PC-3 (cell line): ENCODE measurements at places on chromosomes 13 and 19. TPM values are rescaled to one million over a fixed set of nuclear protein-coding genes. Genes with fewer than 3 reads are reported as not detected.

Gene PSG6
- total RNA-seq = not detected in 2 replicates

GRCh38 chr19:1064661-1065605 is 2.0 kb upstream of the ARHGAP45 start:
- no peaks in the 10 kb centered on the region for H3K27me3 ChIP-seq
- peaks cover 18% of the 10 kb centered on the region for H3K4me1 ChIP-seq
- H3K36me3 ChIP-seq = no peaks in the 10 kb centered on the region
- DNase-seq = peak; percentile 69
- no peak overlapping the region for H3K4me3 ChIP-seq

Gene IRF3
- 223 and 236 TPM in 2 replicates for total RNA-seq

DNA sequence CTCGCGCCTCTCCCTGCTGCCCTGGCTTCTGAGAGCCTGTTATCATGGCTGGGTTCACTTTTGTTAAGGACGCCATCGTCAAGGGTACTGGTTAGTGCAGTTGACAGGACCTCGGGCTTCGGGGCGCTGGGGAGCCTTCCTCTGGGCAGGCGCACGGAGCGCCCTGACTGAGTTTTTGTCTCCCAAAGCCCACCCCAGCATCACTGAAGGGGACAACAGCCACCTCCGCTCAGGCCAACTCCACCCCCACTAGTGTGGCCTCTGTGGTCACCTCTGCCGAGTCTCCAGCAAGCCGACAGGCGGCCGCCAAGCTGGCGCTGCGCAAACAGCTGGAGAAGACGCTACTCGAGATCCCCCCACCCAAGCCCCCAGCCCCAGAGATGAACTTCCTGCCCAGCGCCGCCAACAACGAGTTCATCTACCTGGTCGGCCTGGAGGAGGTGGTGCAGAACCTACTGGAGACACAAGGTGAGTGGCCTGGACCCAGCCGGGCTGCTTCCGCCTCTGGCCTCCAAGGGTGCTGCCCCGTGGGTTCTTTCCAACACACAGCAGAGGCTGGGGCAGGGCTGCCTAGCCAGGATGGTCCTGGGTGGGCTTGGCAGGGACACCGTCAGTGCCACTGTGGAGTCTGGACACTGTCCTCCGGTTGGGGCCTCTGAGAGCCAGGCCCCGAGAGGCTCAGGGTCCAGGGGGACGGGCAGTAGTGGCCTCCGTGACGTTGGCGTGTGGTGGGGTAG is 16.9 kb downstream of the TSSK6 start:
- H3K4me1 ChIP-seq = no peaks in the 10 kb centered on the region
- no peak overlapping the region for H3K27ac ChIP-seq
- peaks cover 36% of the 10 kb centered on the region for H3K36me3 ChIP-seq
- no peak for DNase-seq
- no peaks in the 10 kb centered on the region for H3K27me3 ChIP-seq

- no peaks in the 10 kb centered on the region for H3K27me3 ChIP-seq
- DNase-seq = peak; percentile 89
- no peak overlapping the region for H3K27ac ChIP-seq
Measured at GRCh38 chr13:30408319-30409101, 13.8 kb upstream of the UBE2L5 start.
